ENCODE measurements at places on chromosomes 4 and X. TPM values are rescaled to one million over a fixed set of nuclear protein-coding genes. Genes with fewer than 3 reads are reported as not detected.
A peak's percentile ranks its signal among the peaks of the same experiment; 100 is the strongest.

- peak; percentile 30 for DNase-seq
Measured at GRCh38 chrX:131841496-131842437, 181.3 kb upstream of the STK26 start.

DNA sequence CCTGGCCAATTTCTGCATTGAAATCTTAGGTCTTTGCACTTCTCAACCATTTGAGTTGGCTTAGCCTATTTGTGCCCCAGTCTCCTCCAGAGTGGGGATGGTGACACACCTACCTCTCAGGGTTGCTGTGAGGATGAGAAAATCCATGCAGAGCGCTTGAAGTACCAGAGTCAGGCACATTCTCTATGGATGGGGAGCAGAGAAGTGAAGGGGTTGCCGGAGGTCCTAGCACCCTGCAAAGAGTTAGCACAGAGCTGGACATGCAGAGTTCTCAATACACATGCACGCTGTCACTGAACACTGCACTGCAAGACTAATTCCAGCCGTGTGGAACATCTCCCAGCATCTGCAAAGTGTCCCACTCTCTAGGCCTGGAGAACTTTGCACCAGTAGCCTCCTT, 2.6 kb upstream of the STK32B start:
- DNase-seq, result no peak

- DNase-seq, result no peak
Measured at GRCh38 chrX:118724775-118725174, 2.6 kb upstream of the IL13RA1 start.

GRCh38 chr4:35102066-35102465, 1142.2 kb downstream of the ARAP2 start:
- no peak for DNase-seq

DNA sequence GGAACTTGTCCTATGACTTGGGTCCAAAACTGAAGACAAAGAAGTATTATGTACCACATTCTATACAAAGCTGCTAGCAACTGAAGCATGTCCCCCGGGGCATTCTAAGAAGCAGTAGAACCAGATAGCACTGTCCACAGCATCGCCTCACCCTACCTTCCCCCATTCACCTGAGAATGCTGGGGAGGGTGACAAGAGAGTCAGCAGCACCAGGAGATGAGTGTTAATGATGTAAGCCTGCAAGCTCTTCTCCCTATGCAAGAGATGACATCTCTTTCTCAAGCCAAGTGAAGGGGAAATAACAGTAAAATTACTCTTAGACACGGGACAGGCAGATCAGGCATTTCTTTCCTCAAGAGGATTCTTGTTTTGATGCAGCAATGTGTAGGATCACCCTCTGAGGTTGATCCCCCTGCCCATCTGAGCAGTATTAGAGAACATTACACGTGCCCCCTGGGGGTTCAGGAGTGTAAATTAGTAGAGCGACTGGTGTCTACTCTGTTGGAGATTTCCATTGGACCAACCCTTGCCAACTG, 13.9 kb upstream of the TLR1 start:
- DNase-seq, result no peak

The TMSB15C gene
- 0.34 TPM for total RNA-seq

The SYNPO2 gene
- total RNA-seq, result 94.4 TPM

The GIMD1 gene
- not detected for total RNA-seq

The NLRP2B gene
- total RNA-seq, result not detected

Data from left cardiac atrium (tissue), 4 donors.